ENCODE measurements at places on chromosomes 5 and 9.

- DNase-seq = no peak
These were observed 21.7 kb upstream of the HOMER1 start for GRCh38 chr5:79535477-79536192.

DNA sequence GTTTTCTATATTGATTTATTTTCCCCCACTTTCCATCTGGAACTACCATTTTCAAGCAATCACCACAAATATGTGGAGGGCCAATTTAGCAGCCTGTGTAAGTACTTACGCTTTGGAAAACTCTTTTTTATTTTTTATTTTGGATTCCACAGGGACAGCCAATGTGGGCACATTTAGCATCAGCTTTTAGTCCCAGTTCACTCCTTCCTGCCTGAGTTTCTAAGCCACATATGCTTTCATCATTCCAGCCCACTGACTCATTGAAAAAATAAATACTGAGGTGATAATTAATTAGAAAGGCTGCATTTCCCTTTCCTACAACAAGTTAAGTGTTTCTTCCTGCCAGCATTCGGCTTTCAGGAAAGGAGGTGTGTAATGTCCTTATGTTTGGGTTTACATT, 76.8 kb downstream of the TMEM167A start:
- no peak for DNase-seq

DNA sequence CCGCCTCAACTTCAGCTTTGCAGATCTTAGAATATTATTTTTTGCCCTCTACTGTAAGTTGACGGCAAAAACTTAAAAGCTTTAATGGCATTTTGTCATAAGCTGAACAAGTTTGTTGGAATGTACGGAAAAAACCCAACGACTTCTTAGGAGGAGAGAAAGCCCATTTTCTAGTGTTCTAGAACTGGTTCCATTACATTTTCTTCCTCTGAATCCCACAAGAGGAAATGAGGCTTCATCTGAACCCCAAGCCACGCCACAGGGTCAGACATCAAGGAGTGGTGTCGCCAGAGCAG, 113.7 kb downstream of the LHFPL2 start:
- DNase-seq = no peak

GRCh38 chr9:91193087-91193657, 168.5 kb downstream of the AUH start:
- peak; percentile 67 for DNase-seq

- no peak for DNase-seq
These were observed 139.9 kb downstream of the PLCXD3 start for GRCh38 chr5:41370482-41370881.

DNA sequence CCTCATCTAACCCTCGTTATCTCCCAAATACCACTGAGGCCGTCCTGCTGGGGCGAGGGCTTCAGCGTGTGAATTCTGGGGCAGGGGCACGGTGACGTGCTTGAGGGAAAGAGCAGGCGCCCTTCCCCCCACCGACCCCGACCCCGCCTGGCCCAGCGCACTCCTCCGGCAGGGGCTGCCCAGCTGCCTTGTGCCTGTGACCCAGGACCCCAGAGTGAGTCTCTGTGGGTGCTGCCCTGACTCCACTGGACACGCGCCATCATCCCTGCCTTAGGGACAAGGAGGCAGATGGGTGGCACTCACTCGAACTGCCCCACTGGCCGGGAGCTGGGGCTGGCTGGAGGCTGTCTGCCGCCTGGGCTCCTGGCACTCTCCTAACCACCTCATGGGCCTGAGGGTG, 136.2 kb upstream of the LPCAT1 start:
- peak; percentile 43 for DNase-seq

GRCh38 chr9:237141-237857, 22.6 kb downstream of the DOCK8 start:
- DNase-seq = no peak

DNA sequence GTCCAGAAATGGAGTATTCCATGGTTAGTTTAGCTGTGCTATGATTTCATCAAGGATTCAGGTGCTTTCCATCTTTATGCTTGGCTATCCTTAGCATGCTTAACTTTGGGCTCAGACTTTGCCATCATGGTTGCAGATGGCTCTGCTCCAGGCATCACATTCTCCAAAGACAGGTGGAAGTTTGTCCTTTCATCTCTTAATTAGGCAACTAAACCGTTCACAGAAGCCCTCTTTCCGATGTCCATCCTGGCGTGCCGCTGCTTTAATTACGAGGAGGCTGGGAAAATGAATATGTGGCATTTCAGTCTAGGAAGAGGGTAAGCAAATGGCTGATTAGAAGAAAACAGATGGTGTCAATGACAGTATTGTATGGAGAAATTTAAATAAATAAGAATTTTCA, 24.5 kb upstream of the APC start:
- DNase-seq = no peak

DNA sequence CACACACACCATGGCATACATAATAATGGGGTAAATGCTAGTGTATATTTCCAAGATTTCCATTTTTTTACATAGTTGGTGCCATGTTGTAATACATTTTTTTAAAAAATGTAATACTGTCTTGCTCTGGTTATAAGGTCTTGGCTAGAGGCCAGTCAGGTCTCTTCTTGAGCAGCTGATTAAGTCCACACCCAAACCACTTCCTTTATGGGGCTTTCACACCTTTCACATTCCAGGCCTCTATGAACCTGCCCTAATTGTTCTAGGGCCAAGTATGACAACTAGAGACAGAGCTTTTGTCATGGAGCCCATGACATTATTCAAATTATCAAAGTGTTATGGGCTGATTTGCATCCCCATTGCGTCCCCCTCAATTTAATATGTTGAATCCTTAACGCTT, 495.6 kb upstream of the CTNND2 start:
- no peak for DNase-seq

DNA sequence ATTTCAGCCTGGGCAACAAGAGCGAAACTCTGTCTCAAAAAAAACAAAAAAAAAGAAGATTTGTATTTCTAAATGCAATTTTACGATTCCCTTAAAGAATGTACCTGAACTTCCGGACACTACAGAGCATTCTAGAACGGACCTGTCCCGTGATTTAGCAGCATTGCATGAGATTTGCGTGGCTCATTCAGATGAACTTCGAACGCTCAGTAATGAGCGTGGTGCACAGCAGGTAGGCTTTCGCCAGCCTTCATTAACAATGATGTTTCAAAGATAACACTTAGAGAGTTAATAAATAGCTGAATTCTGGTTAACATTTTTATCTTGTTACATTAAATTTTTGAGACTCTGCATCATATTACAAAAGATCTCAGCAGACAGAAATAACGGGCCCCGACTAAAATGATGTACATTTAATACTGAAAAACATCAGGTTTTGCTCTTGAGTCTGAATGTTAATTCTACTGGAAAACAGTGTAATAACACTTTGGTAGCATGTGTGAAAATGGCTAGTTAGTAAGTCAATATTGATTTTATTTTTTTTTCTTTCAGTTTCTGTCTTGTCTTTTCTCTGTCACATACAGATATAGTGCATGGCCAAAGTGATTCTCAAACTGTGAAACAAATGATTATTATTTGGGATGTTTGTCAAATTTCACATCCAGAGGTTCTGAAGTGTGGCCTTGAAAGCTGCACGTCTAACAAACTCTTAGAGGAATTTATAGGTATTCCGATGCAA, 23.3 kb downstream of the CCNH start:
- no peak for DNase-seq

- no peak for DNase-seq
These were observed 1.1 kb upstream of the ICE1 start for GRCh38 chr5:5421149-5421960.

DNA sequence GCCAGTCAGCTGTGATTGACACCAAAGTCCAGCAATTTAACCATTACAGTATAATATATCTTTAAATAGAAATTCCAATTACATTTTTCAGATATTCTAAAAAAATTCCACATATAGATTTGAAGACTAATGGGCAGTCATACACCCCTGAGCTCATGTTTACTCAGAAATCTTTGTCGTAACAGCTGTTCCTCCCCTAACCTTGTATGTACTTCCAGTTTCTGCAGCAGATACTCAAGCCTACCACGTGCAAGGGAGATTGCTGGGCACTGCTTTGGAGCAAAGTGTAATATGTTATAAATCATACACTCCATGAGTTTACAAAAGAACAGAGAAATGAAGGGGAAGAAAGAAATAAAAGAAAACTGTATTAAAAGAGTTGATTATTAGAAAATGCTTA, 241.2 kb downstream of the TRIM32 start:
- DNase-seq = no peak

DNA sequence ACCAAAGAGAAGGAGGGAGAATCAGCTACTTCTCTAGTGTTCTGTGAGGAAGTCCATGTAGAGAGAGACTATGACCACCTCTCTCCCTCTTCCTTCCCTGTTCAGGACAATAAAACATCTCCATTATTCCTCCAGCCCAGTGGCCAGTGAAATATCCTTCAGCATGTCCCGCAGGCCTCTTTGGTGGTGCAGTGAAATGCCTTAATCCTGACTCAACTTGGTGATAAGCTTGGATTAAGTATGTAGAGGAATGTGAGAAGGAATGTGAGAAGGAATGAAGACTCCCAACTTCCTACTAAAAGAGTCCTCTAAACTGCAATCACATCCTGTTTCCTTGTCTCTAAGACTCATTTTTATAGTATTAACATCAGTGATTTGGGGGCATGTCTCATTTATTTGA, 167.3 kb downstream of the TRPM3 start:
- DNase-seq = peak; percentile 70

GRCh38 chr5:85500869-85501268, 1116.2 kb upstream of the EDIL3 start:
- DNase-seq = no peak

GRCh38 chr5:119300311-119300670, 55.5 kb upstream of the TNFAIP8 start:
- no peak for DNase-seq

DNA sequence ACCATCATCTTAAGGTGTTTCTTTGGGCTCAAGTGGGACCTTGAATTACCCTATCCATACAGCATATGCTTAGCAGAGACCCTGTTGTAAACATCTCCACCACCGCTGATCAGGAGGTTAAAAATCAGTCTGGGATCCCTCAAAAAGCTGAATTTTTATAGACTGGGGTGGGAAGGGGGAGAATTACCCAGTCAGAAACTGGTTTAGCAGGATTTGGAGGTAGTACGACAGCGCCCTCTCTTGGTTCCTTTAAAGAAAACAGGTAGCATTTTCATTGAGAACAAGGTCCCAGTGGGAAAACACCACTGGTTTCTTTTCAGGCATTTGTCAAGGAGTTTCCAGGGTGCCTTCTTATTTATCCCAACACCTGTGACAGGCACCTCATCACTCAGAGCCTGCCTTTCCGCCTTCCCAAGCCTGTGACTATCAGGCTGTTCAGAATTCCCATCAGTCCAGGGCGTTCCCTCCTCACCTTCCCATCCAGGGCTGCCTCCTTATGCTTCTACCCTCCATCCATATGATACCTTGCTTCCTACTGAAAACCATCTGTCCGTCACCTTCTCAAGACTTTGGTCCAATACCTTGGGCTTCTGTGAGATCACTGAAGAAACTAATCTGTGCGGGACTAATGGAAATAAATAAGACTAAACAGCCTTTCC, 203.8 kb upstream of the RAI14 start:
- DNase-seq = no peak

GRCh38 chr5:155451106-155451505, 437.6 kb downstream of the KIF4B start:
- DNase-seq = no peak

GRCh38 chr5:175508896-175509295, 30.5 kb downstream of the SFXN1 start:
- no peak for DNase-seq

GRCh38 chr9:32490601-32491000, 35.4 kb downstream of the RIGI start:
- no peak for DNase-seq

GRCh38 chr5:123122273-123122672, 33.2 kb downstream of the PRDM6 start:
- no peak for DNase-seq

DNA sequence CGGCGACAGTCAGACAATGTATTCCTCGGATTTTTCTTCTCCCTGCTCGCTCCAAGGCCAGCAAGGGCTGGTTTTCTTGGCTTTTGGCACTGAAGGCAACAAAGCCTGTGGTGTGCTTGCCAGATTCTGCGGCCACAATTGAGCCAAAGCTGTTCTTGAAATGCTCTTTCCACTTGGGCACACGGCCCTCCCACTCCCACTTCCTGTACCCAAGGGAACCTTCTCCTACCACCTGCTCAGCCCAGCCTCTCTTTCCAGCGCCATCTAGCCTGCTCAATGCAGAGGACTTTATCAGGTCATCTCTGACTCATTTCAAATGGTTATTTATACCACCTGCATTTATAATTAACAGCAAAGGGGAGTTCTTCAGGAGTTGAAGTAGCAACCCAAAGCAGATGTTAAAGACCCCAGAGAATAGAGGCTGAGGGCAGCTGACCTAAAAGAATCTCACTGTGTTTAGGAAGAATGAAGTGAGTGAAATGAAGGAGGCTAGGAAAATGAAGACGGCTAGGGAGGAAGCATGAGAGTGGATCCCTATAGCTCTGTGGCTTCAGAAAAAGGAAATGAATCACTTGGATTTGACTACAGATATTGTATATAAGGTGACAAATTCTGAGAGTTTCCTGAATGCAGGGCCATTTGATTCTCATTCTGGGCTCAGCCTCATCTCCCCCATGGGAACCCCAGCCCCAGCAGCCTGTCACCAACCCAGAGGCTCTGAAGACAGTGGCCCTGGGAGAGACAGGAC, 439.0 kb downstream of the ENC1 start:
- DNase-seq = no peak

- DNase-seq = no peak
These were observed 108.4 kb downstream of the ROR2 start for GRCh38 chr9:91841591-91841990.

GRCh38 chr5:156396063-156396829, 69.3 kb downstream of the SGCD start:
- DNase-seq = no peak

- no peak for DNase-seq
These were observed 111.5 kb upstream of the TNC start for GRCh38 chr9:115229496-115229895.

DNA sequence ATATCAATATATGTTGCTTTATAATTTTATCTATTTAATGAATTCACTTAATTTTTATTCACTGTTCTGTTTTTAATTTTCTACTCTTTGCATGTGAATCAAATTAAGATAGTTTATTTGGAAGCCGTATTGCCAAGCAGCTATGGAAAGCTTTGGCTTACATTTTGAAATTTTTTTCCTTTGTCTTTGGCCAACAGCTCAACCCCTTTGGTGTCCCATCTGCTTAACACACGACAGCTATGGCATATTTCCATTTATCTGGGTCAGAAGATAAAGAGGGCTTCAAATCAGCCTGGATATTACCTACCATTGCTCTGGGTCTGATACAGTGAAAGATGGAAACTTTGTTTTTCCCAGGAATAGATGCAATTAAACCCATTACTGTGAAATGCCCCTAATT, 201.0 kb downstream of the WDR70 start:
- DNase-seq = no peak

DNA sequence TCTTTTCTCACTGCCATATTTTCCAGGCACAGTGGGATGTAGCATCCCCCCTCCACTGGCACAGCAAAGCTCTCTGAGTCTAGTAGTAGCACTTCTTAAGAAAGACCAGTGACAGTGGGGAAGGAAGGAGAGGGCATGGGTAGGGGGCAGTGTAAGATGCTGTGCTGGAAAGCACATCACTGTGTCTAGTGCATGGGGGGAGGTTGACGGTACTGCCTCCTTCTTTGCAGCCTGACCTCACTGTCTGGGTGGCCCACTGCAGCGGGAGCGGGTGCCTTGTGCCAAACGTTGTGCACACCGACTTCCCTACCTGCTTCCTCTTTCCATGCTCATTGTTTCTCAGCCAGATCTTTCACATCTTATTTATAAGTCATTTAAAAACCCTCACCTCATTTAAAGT, 91.8 kb downstream of the PDE8B start:
- DNase-seq = no peak

Measured in ecto neural progenitor cell (in vitro differentiated cells).